ENCODE measurements at places on chromosomes 4 and X. TPM values are rescaled to one million over a fixed set of nuclear protein-coding genes. Genes with fewer than 3 reads are reported as not detected.

Gene LEF1
- 18.1 TPM for total RNA-seq

DNA sequence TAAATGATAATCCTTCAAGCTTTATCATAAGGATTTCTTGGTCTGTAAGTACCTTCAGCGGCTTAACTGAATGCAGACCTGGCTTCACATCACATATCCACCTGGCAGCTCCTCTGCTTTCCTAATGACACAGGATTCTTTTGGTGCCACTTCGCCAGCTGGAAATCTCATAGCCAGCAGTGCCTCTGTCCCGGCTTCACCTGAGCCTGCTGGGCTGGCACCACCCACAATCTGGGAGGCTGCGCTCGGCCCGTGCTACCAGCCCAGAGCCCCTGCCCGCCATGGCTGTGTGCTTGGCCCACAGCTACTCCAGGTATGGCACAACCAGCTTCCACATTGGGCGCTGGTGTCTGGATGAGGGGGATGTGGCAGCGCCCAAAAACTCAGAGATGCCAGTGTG lies 37.4 kb downstream of the SPRY1 start:
- no peak for DNase-seq

DNA sequence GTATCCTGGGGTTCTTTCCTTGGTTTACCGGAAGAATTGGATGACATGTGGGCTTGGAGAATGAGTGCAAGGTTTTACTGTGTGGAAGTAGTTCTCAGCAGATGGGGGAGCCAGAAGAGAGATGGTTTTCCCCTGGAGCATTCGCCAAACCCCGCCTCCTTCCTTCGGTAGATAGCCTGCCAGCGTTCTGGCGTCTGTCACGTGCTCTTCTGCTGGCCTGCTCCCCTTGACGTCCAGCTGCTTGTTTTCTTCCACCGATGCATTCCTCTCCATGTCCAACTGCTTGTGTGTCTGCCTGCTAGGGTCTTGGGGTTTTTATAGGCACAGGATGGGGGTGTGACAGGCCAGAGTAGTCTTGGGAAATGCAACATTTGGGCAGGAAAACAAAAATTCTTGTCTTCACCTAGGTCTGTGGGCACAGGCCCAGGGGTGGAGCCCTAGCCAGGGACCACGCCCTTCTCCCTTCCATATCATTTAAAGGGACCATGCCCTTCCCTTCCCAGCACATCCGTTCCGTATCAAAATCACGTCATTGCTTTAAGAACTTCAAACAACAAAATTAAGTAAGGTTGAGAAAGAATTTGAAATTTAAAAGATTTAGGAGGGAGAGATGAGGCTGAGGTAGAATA lies 538.7 kb upstream of the SMIM31 start:
- no peak for DNase-seq

Gene ADGRG4
- total RNA-seq, result not detected

GRCh38 chr4:165079476-165079875 lies 25.8 kb downstream of the TRIM75 start:
- DNase-seq, result peak; percentile 54

DNA sequence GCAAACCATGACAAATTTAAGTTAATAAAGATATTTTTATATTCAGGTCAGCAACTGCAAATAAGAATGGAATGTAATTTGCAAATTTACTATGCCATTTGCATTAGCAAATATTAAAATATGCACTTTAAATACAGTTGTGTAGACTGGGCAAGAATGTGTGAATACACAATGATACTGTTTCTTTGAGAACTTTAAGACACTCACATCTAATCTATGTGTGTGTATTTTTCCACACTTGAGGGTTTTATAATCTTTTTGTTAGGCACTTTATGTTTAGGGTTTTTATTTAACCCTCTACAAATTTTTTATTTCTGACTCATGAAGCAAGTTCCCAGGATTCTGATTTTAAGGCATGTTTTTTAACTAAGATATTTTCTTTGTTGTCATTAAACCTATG lies 23.9 kb upstream of the NDNF start:
- DNase-seq, result no peak

DNA sequence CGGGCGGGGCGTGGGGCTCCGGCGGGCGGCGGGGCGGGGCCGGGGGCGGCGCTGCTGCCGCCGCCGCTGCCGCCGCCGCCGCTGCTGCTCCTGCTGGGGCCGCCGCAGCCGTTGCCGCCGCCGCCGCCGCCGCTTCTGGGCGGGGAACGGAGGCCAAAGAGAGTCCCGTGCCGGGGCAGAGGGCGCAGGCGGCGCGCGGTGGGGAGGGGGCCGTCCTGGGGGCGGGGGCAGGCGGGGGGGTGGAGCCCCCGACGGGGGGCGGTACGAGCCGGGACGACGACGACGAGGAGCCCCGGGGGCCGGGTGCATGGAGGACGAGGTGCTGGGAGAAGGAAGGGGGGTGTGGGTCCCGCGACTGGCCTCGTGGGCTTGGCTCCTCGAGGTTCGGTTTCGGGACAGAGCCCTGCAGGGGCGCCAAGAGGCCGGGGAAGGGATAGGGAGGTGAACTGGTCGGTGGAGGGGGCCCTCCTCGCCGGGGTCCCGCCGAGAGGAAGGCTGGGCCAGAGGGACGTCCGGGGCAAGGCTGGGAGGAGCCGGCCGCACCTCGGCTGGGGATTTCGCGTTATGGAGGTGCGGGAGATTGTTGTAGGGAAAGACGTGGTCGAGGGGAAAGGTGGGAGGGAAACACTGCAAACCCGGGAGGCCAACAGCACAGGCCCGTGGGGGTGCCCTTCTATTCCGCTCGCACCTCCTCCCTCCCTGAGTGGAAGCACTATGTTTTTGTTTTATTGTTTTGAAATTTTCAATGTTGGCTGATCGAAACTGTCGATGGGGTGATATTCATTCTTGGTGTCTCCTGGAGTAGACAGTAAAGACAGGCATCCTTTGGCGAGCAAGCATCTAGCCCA lies 1.9 kb downstream of the BCORL1 start:
- DNase-seq, result no peak

Gene HEPH
- total RNA-seq, result 25.8 TPM

Data from cerebellum (tissue), 4 donors.